ENCODE measurements at places on chromosomes 12 and 14.

DNA sequence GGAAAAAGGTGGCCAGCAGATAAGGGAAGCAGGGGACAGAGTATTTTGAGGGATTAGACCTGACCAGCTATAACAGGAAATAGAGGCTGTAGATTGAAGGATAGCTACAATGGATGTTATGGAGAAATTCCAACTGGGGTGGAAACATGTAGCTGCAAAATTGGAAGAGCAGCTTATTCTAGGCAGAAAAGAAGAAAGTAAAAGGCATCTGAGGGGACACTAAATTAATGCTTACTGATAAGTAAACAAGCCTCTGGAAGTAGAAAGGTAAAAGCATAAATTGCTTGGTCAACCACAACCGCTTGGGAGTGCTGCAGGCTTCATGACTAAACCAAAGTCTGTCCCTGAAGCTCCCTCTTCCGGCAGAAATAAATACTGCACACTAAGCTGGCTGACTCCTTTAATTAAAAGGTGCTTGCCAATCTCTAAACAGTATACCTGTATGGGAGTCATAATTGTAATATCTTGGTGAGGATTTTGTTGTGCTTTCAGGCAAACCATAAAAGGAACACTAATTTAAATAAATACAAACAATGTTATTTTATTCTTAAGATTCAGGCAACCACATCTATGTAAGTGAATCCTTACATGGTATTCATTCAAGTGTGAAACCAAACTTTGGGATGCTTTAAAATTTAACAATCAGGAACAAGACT lies 7.7 kb downstream of the UBC start:
- no peak for DNase-seq

GRCh38 chr12:45051572-45052125 lies 750 bp upstream of the DBX2 start:
- no peak for DNase-seq

DNA sequence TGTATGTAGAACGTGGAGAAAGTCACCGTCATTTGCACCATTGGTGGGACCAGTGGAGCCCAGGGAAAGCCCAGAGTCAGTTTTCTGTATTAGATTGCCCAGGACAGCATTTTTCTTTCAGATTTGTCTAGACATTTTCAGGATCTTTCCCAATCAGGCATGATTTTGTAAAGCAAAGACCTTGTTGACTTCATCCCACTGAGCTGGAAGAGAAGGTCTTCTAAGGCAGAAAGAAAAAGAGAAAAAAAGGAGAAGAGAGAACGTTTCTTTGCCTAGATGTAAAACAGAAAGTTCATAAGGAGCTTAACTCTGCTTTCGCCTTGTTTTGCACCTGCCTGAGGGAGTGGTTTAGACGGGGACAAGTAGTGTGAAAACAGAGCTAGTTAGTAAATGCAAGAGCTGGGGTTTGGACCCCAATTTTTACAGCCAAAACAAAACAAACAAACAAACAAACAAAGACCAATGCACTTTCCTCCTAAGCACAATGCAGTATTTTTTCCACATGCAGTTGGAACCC lies 273.1 kb downstream of the ZFP36L1 start:
- no peak for DNase-seq

DNA sequence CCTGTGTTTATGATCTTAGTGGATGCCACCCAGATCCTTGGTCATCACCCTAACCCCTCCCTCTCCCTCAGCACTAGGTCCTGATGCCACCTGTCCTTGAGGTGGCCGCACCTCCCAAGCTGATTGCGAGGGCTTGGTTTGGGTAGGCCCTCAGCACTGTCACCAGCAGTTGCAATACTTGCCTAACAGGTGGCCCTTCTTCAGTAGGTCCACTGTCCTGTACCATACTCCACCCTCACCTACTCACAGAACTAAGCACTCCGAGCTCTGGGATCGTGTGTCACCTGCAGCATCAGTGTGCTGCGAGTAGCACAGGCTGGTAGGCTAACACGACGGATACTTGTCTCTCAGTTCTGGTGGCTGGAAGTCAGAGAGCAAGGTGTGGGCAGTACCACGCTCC lies 14.0 kb upstream of the SERPINA12 start:
- no peak for DNase-seq

- no peak for DNase-seq
Measured at GRCh38 chr14:38775986-38776385, 327.0 kb downstream of the SEC23A start.

GRCh38 chr12:12946686-12947355 lies 5.1 kb downstream of the GPRC5D start:
- peak; percentile 80 for DNase-seq

DNA sequence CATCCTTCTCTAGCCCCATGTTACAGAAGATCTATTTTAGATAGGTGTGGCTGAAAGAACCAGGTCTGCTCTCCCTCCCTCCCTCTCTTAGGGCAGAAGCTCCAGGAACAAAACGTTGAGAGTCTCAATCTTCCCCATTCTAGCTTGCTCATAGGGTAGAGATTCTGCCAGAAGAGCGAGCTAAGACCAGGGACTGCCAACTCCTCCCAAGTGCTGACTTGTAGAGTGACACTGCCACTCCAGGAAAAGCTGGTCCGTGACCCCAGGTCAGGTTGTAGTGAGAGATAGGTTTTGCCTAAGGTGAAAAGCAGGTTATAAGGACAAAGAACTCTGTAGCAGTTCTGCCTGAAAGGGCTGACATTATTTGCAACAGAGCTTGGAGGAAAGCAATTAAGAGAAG lies 73.4 kb downstream of the INSM2 start:
- DNase-seq, result no peak

DNA sequence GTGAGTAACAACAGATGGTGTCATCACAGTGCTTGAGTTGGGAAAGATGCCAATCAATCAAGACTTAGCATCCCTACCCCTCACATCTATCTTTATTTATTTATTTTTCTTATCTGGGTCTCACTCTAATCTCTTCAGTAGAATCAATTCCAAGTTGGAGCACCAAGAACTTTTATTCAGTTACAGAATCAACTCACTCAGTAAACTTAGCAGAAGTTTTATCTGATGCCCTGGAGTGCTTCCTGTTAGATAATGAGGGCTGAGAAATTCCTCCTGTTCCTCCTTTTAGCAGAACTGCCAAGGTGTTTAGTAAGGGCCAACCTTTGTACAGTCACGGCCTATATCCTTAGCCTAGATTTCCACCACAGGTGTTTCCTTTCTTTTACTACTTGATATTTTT lies 11.3 kb upstream of the SLC5A8 start:
- DNase-seq, result no peak
